ENCODE measurements at places on chromosomes 2 and 18. TPM values are rescaled to one million over a fixed set of nuclear protein-coding genes. Genes with fewer than 3 reads are reported as not detected.

DNA sequence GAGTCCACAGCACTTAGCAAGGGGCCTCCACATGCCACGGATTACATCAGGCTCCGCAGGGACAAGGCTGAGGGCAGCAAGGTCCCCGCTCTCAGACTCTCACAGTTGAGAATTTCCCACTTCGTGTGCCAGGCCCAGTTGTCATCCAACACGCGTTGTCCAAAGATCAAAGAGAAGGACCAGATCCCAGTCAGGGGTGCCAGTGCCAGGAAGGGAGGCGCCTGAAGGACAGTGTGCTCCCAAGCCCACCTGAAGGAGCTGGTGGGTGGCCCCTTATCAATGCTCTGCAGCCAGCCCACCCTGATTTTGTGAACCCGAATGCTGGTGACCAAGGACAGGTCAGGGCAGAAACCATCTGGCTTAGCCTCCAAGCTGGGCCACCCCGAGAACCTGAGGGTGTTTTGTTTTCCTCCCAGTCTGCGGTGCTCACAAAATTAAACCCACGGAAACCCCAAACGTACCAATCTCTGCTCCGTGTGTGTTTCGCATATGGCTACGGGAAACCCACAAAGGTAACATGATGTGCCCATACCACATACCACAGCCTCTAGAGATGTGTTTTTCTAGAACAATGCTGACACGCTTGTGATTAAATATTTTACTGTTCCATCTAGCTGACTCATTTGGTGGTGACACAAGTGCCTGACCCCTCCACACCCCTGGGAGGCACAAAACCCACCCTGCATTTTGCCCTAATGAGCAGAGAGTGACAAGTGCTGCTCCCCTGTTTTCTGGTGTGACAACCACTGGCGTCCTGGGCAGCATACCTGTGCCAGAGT lies 24.5 kb downstream of the CRACDL start:
- no peak overlapping the region for H3K4me3 ChIP-seq
- H3K27ac ChIP-seq = no peak overlapping the region
- no peak for DNase-seq
- H3K27me3 ChIP-seq = no peaks in the 10 kb centered on the region
- no peaks in the 10 kb centered on the region for H3K4me1 ChIP-seq

- peak; percentile 41 for DNase-seq
- H3K27me3 ChIP-seq = no peaks in the 10 kb centered on the region
- H3K4me3 ChIP-seq = no peak overlapping the region
- no peaks in the 10 kb centered on the region for H3K36me3 ChIP-seq
- H3K27ac ChIP-seq = peak overlapping the region; percentile 79
These were observed 205.8 kb upstream of the NCKAP5 start for GRCh38 chr2:133773854-133774653.

DNA sequence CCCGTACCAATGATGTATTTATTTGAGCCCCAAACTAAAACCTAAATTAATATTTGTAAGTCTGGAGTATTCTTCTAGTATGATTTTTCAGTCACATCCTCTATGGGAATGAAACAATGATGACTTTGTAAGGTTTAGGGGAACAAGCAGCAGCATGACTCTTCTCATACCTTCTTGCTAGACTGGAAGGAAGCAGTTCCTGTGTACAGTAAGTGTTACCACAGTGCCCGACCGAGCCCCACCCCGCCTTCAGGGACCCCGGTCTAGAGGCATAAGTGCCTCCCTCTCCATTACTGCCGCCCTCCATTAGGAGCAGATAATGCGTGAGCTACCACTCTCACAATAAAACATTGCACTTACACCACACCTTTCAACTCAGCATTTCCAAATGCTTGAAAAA lies 599.3 kb downstream of the ARHGAP15 start:
- DNase-seq = no peak
- no peak overlapping the region for H3K4me3 ChIP-seq
- no peaks in the 10 kb centered on the region for H3K36me3 ChIP-seq

CD8A gene
- 1.8 TPM for total RNA-seq
